Stimulated activated naive CD4-positive, alpha-beta T cell (primary cell): ENCODE measurements at places on chromosomes 2 and 18.
A peak's percentile ranks its signal among the peaks of the same experiment; 100 is the strongest.

GRCh38 chr2:85259879-85260278 is 67.9 kb downstream of the TGOLN2 start:
- no peak for DNase-seq

DNA sequence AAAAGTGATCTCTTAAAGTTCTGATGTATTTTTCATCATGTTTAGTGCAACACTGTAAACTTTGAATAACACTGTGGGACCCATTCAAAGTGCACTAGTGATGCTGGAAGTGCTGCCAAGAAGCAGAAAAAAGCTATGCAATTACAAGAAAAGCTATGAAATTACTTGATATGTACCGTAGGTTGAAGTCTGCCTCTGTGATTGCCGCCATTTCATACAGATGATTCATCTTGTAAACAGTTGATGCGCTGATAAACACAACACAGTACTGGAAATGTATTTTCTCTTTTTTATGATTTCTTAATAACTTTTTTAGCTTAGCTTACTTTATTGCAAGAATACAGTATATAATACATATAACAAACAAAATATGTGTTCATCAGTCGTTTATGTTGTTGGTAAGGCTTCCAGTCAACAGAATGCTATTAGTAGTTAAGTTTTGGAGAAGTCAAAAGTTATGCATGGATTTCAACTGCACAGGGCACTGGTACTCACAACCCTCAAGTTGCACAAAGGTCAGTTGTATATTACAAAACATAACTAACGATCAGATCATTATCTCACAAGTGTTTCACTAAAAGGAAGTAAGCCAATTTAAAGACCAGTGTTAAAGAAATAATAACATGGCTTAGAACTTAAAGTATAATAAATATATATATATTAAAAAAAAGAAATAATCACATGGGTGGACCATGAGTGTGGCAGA is 82.0 kb downstream of the SGPP2 start:
- DNase-seq, result no peak

- DNase-seq, result no peak
Measured at GRCh38 chr2:230947908-230948365, 22.9 kb upstream of the GPR55 start.

- no peak for DNase-seq
Measured at GRCh38 chr2:148218326-148219075, 197.6 kb downstream of the MBD5 start.

DNA sequence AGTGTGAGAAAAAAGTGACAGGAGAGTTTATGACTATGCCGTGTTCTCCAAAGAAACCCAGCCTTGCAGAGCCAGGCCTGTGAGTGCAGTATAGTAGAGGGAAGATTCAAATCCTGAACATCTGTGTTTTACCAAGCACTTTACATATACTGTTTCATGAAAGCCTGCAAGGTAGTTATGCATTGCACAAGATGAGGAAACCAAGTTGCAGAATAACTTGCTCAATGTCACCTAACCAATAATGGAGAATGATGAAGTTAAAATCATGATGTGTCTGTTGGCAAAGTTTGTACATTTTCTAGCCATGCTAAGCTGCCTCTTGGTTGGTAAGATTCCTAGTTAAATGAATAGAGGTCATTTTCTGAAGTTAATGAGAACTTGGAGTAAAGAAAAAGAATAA is 29.3 kb downstream of the SYT4 start:
- no peak for DNase-seq

GRCh38 chr2:235713189-235713588 is 219.3 kb downstream of the AGAP1 start:
- no peak for DNase-seq

GRCh38 chr2:172943539-172943938 is 132.1 kb upstream of the MAP3K20 start:
- DNase-seq, result peak; percentile 36

DNA sequence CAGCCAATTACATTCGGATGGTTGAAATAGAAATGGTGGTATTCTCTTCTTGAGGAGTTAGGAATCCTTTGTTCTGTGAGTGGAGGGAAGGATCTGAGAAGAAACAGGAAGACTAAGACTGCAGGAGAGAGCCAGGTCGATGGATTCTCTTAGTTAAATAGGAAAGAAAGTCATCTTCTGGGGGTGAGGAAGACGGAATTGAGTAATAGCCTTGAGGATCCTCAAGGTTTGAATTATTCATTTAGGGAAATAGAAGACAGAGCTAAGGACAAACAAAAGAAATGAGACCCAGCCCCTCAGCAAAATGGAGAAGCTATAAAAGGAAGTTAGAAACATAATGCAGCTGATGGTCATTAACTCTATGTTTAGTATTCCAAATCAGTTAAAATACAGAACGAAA is 1.8 kb downstream of the LAPTM4A start:
- DNase-seq, result no peak

DNA sequence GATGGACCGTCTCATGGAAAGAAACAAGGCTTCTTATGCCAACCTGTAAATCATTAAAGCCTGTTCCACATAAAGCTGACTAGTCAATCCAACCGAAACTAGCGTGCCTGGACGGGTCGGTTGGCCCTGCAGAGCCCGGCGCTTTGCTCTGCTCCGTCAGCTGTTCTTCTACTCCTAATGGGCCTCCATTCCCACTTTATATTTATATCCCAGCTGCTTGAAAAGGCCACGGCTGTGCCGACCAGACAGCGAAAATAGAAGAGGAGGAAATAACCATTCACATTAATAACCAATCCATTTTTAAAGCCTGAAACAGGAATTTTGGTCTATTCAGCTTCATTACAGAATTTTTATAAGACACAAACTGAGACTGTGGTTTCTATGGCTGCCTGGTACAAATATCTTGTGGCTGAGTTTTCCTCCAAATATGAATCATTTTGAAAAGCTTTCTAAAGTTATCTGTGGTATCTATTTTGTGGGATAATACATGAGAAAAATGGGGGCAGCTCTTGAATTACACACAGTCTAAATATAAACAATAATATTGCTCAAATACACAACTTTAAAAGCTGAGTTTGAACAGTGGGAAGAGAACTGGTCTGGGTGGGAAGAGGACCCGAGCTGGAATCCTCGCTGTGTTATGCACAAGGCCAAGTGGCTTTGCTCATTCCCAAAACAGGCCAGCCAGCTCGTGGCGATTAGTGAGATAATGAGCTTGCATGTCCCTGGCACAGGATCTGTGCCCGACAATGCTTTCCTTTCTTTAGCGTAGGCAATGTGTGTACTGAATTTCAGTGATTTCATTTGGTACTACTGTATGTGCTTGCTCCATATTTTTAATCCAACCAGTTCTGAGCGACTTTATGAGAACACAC is 10.5 kb upstream of the FAM124B start:
- no peak for DNase-seq

DNA sequence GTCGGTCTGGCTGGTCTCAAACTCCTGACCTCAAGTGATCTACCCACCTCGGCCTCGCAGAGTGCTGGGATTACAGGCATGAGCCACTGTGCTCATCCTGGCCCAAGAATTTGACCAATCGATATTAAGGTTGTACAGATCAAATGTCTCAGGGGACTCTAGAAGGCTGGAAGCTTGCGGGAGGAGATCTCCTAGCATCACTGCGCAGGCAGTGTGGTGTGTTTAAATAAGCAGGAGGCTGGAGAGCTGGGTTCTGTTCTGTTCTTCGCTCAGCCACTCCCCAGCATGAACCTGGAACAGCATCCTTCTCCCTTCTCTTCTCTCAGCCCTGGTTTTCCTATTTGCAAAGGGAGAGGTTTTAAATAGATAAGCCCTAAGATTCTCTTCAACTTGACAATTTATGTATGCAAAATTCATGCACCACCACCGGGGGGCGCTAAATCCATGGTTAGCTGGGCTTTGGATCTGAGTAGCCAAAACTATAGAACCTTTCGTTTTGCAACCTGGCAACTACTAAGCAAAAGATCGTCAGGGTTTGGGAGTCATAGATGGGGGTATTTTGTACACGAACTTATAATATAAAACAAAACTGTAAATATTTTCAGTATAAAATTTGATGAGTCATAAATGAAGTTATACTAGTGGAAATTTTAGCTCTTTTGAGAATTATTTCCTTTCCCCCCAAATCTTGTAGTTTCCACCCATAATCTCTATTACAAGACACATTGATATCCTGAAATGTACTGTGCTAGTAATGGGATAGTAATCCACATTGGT is 60.6 kb downstream of the SLC16A14 start:
- peak; percentile 61 for DNase-seq

DNA sequence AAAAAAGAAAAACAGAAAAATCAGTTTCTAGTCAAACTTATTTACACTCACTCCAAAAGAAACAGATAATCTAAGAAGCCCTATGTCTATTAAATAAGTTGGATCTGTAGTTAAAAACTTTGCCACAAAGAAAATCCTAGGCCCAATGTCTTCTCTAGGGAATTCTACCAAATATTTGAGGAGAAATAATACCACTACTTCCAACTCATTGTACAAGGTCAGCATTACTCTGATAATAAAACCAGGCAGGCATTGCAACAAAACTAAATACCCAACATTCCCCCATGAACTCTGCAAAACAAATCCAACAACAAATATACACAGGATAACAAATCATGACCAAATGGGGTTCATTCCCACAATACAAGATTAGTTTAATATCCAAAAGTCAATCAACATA is 73.8 kb upstream of the ST8SIA5 start:
- no peak for DNase-seq

- DNase-seq, result no peak
Measured at GRCh38 chr18:76487782-76488181, 7.3 kb downstream of the ZNF516 start.

DNA sequence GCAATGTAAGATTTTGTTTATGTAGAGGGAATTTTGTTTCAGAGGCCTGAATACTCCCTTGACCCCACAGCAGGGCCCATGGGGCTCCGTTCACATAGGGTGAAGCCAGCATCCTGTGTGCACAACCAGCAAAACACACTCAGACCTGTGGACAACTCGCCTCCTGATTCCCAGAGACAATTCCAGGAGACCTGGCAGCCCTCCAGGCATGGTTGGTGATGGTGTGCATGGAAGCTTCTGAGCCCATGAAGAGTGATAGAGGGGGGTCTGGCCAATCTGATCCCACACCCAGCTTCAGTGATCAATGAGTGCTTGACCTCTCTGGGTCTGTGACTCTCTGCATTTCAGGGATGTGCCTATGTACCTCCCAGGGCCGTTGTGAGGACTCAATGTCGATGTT is 91.0 kb upstream of the RAB6C start:
- no peak for DNase-seq

GRCh38 chr2:173355132-173355865 is 627 bp downstream of the CDCA7 start:
- no peak for DNase-seq

DNA sequence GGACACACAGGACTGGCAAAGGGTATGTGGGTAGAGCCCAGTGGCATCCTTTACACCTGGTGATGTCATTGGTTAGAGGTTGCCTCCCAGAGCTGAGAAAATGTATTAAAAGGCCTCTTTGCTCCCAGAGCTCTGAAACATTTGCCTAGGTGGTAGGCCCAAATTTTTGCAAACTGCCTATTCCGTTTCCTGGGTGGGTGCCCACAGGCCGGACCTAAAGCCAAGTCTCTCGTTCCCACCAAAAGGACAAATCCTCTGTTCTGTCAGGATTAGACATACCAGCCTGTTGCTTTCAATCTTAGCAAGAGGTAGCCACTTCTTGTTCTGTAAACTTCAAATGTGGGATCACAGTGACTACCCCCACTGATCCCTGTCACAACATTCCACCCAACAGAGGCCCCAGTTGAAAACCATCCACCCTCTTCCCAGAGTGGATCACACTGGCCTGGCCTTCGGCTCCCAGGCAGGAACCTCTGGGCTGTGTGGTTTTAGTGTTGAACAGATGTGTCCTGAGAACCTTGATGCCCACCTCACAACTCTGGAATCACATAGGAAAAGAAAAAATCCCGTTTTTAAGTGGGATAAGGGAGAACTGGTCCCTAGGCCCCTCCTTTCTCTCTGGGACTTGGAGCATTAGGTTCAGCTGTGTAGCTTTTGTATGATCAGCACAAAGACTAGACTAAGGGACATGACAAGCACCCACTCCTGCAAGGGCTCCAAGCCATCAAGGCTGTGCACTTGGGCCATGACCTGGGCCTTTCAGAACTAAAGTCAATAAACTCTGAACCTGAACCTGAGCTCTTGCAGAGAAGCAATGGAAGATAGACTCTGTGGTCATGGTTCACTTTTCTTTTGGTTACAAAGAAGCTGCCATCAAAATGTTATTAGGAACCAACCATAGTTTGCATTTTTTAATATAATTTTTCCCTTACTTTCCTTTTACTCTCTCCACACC is 211.3 kb downstream of the CYP26B1 start:
- DNase-seq, result no peak

DNA sequence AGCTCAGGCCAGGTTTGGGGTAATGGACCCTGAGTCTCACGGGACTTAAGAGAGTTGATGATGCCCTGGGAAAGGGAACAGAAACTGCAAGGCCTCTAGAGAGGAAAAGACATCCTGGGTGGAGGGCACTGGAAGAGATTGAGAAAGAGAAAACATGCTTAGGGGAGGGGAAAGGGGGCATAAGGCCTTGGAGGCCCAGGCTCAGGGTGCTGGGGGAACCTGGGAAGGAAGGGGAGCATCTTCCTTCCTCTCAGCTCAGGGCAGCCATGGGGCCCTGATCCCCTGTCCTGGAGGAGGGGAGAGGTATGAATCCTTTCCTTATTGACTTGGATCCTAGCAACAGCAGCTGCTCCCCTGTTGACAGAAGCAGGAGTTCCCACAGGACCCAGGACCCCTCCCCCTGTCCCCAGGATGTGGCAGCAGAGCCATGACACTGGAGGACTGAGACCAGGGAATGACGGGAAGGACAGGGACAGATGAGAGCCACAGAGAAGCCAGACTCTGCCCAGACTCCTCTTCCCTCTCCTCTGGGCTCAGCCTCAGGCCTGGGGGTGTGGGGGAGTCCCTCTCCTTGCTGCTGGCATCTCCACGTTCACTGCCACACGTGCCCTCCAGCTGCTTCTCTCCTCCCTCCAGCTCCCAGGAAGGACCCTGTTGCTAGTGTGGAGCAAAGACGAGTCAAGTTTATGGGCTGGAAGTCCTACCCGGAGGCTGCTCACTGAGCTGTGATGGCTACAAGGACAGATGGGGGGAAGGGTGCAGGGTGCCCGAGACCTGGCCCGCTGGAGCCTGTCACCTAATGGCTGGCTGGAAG is 815 bp downstream of the GPBAR1 start:
- DNase-seq, result no peak

- no peak for DNase-seq
Measured at GRCh38 chr2:70356941-70357683, 55.2 kb upstream of the FAM136A start.

- no peak for DNase-seq
Measured at GRCh38 chr2:241151934-241152660, 1.8 kb downstream of the PPP1R7 start.

DNA sequence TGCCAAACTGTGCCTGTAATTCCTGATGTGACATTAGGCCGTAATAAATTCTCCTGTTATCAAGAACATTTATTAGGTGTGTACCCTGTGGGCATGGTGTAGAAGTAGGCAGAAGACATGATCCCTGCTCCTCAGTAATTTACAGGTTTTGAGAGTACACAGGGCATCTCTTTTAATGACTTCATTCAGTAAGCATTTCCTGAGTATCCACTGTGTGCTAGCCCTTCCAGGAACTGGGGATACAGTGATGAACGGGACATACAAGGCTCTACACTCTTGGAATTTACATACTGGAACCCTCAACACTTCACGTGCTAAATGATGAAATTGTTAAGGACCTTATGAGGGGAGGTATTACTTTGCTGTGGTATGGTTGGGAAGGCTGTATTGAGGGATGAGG is 30.2 kb downstream of the DIS3L2 start:
- no peak for DNase-seq
